Cerebellum (tissue), 4 donors: ENCODE measurements at places on chromosomes 4 and X. TPM values are rescaled to one million over a fixed set of nuclear protein-coding genes. Genes with fewer than 3 reads are reported as not detected.

- DNase-seq: no peak
Observed at GRCh38 chr4:140742838-140743193, 13.4 kb downstream of the TBC1D9 start.

GRCh38 chr4:84498203-84498934 lies 723 bp downstream of the NKX6-1 start:
- no peak for DNase-seq

GRCh38 chr4:137740141-137740540 lies 207.8 kb upstream of the PCDH18 start:
- no peak for DNase-seq

DNA sequence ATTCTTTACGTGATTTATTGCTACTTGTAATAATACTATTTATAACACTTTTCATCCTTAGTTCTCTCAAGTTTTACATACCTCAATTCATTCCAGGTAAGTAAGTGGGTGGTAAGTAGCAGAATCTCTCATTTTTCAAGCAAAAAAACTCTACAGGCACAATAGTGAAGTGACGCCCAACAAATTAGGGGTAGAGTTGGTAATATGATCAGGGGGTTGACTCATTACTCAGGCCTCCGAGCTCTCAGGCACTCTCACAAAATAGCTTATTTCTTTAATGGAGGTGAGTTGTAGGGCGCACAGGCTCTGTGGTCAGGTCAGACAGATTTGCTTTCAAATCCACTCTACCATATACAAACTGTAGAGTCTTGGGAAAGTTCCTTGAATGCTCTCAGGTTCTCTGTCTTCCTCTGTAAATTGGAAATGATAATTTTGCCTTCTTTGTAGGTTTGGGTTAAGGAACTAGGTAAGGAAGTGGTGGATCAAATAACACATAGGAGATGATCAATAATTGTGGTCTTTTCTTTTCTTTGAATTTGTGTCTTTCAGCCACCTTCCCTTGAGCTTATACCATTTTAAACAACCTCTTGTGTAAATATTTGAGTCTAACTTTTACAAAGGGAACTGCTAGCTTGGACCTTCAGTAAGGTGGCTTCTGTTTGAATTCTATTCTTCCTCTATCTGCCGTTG lies 134.9 kb upstream of the LEF1 start:
- DNase-seq: no peak

TCEAL7 gene
- total RNA-seq: 48.6 TPM

- no peak for DNase-seq
Observed at GRCh38 chr4:43485196-43485595, 592.7 kb downstream of the GRXCR1 start.

DNA sequence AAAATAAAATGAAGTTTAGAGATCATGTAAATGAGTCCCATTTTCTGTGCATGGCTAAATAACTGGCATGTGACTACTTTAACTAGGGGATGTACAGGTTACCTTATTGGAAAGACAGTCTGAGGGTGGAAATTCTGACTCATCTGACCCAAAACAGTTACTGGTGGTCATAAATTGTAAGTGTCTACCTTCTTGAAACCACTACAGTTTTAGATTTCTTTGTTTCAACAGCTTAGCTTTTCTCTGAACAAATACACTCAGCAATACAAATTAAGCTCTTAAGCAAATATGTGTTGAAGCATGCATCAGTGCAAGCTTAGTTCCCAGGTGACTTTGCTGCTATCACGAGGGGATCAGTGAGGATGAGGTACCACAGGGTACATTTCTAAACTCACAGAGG lies 60.7 kb upstream of the PGM2 start:
- DNase-seq: no peak

DNA sequence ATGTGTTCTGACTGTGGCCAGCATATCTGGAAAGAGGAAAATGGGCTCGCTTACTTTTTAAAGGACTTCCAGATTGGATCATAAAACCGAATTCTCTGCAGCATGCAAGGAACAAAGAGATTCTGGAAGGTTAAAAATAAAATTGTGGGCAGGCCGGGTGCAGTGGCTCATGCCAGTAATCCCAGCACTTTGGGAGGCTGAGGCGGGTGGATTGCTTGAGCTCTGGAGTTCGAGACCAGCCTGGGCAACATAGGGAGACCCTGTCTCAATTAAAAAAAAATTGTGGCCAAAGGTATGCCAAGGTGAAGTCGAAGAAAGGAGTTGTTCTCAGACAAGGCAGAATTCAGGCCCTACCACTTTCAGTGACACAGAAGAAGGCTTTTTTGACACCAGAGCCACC lies 37.8 kb downstream of the NELFA start:
- DNase-seq: no peak

- DNase-seq: no peak
Observed at GRCh38 chr4:820230-821172, 5.4 kb downstream of the CPLX1 start.

- DNase-seq: no peak
Observed at GRCh38 chr4:57154191-57154590, 44.0 kb upstream of the IGFBP7 start.

CLGN gene
- total RNA-seq: 5.3 TPM

DNA sequence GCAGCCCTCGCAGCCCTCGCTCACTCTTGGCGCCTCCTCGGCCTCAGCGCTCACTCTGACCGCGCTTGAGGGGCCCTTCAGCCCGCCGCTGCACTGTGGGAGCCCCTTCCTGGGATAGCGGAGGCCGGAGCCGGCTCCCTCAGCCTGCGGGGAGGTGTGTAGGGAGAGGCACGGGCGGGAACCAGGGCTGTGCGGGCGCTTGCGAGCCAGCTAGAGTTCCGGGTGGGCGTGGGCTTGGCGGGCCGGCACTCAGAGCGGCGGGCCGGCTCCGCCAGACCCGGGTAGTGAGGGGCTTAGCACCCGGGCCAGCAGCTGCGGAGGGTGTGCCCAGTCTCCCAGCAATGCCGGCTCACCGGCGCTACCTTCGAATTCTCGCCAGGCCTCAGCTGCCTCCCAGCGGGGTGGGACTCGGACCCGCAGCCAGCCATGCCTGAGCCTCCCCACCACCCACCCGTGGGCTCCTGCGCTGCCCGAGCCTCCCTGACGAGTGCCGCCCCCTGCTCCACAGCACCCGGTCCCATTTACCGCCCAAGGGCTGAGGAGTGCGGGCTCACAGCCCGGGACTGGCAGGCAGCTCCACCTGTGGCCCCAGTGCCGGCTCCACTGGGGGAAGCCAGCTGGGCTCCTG lies 1.4 kb upstream of the AADAT start:
- no peak for DNase-seq

DNA sequence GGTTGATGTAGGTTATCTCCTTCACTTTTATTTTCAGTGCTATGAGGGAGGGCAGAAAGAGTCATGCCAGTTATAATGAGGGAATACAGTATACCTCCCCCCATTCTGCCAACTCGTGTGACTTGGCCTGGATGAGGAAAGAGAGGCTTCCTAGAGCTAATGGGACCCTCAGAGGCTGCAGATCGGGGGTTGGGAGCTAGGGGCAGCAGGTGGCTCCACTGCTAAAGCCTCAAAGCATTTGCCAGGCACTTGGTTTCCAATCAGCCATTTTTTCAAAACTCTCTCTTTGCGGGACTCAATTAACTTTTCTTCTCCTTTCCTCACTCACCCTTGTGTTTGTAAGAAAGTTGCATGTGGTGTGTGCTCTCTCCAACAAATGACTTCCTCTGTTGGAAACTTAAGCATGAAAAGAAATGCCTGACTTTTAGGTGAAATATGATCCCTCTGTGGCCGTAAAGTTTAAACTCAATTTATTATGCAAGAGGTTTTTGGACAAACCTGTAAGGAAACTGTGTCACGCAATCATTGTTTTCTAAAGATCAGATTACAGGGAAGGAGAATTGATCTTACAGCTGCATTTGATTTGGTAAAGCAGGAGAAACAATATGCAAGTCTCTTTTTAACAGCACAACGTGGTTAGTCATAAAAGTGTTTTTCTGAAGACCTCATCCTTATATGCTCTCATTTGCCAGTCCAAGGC lies 7.0 kb downstream of the SFRP2 start:
- no peak for DNase-seq

DNA sequence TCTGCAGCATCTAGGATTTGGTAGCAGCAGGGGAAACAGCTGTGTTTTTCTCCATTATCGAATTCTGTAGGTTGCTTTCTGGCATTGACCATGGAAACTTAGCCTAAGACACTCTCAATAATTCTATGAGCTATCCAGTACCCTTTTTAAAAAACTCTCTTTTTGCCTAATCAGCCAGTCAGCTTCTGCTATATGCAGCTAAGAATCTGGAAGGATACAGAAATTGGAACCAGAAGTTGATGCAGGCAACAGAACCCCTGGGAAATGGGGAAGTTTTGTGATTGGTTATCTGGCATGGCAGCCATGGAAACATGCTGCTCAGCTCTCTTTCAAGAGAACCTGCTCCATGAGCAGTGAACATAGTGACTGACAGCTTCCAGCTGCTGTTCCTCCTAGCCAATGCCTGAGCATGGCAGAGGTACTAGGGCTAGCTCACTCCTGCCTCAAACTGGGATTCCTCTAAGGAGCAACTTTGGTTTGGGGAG lies 417.6 kb upstream of the MAOA start:
- no peak for DNase-seq

STOX2 gene
- 44.2 TPM for total RNA-seq

HTR2C gene
- total RNA-seq: 3.3 TPM

DNA sequence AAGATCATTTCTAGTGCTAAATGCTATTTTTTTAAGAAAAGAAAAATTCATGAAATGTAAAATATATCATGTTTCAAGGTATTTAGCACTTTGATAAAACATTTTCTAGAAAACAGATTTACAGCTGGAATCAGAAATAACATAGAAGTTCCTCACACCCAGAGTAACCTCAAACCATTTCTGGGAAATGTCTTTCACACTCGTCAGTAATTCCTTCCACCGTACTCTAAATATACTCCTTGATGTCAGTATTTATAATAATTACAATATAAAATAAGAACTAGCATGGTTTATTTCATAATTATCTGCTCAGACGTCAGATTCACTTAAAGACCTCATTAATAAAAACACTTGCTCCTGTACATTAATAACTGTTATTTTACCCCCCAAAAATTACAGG lies 103.9 kb downstream of the ADGRA3 start:
- no peak for DNase-seq

PRKG2 gene
- total RNA-seq: 2.3 TPM

DNA sequence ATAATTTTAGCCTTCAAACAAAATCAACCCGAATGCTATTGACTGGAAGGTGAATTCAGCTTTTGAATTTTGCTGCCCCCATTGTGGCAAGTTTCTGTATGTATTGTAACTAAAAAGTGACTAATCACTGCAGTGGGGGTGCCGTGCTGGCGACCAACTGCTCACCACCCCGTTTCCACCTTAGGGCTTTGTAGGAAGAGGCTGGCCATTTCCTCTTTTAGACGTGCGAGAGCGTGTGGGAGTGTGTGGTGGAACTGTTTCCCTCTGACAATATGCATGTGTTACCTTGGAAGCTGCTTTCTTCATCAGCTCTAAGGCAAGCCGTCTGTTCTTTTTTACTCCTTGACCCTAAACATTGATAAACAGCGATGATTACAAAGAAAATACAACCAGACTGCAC lies 78.8 kb downstream of the SEL1L3 start:
- no peak for DNase-seq

GRCh38 chrX:103415528-103415927 lies 39.2 kb downstream of the BEX3 start:
- DNase-seq: no peak

PCSK1N gene
- total RNA-seq: 35.7 TPM

- DNase-seq: no peak
Observed at GRCh38 chr4:130814896-130815295, 1718.9 kb downstream of the C4orf33 start.

GRCh38 chrX:71671043-71671780 lies 3.9 kb downstream of the LOC101059915 start:
- DNase-seq: no peak

DNA sequence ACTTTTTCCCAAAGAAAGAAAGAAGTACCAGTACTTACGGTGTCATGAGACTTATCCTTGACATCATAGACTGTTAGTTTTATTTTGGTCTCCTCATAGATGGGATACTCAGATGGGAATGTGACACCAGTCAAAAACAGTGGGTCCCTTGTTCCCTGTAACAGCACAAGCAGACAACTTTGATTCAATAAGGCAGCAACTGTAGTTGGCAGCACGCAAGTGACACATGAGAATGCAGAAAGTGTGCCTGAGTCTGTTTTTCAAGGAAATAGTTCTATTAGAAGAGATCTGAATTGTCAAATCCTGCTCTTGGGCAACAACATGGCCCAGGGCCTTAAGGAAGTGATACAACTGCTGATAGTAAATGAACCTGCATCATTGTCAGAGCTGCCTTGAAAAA lies 443.2 kb downstream of the INPP4B start:
- no peak for DNase-seq

DNA sequence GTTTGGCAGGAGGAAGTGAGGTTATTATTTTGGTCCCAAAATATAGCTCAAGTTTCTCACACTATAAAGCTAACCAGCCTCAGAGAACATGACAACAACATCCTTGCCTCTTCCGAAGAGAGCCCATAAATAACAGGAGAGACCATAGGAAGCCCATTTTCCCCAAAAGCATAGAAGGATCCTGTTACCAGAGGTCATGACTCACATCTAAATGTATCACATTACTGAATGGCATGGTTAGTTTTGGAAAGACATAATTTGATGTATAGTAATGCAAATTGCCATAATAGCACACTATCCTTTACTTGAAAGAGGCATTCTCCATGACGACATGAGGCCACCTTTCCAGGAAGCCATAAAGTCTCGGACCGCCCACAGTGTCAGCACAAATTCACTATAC lies 238.8 kb upstream of the GRIA3 start:
- no peak for DNase-seq

FGFBP1 gene
- total RNA-seq: not detected

CT55 gene
- total RNA-seq: not detected

DNA sequence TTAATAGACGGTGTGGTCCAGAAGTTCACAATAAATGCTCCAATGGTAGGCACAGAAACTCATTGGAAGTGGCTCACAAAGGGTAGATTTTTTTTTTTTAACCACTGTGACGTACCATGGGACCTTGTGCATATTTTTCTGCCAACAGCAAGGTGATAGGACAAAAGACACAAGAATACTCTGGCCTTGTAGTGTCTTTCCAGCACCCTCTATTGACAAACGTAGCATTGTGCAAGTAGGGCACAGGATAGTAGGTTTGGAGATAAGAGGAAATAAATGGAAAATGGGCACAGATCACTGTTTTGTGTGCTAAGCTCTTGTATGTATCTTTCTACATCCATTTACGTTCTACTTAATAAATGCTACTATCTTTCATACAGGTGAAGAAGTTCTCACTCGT lies 2054.9 kb downstream of the PCDH7 start:
- no peak for DNase-seq

DNA sequence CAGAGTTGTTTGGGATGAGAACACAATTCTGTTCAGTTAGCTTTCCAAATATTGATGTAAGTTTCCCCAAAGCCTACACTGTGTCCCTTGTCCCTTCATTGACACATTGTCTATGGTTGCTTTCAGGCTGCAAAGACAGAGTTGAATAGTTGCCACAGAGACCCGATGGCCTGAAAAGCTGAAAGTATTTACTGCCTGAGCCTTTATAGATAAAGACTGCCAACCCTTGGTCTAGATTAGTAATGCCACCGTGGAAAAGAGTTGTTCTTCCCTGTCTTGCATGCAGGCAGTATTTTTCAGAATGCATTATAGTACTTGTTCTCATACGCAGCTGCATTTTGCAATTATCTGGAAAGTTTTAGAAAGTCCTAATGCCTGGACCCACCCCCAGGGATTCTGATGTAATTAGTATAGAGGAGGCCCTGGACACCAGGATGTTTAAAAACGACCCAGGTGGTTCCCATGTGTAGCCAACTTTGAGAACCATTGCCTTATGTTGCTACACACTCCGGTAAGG lies 180.8 kb downstream of the FRMPD4 start:
- DNase-seq: no peak

- DNase-seq: no peak
Observed at GRCh38 chr4:87057835-87058355, 123.1 kb downstream of the AFF1 start.

- no peak for DNase-seq
Observed at GRCh38 chr4:74934016-74934831, 1.3 kb downstream of the PARM1 start.
